ENCODE measurements at places on chromosomes 11 and 22.
A peak's percentile ranks its signal among the peaks of the same experiment; 100 is the strongest.

DNA sequence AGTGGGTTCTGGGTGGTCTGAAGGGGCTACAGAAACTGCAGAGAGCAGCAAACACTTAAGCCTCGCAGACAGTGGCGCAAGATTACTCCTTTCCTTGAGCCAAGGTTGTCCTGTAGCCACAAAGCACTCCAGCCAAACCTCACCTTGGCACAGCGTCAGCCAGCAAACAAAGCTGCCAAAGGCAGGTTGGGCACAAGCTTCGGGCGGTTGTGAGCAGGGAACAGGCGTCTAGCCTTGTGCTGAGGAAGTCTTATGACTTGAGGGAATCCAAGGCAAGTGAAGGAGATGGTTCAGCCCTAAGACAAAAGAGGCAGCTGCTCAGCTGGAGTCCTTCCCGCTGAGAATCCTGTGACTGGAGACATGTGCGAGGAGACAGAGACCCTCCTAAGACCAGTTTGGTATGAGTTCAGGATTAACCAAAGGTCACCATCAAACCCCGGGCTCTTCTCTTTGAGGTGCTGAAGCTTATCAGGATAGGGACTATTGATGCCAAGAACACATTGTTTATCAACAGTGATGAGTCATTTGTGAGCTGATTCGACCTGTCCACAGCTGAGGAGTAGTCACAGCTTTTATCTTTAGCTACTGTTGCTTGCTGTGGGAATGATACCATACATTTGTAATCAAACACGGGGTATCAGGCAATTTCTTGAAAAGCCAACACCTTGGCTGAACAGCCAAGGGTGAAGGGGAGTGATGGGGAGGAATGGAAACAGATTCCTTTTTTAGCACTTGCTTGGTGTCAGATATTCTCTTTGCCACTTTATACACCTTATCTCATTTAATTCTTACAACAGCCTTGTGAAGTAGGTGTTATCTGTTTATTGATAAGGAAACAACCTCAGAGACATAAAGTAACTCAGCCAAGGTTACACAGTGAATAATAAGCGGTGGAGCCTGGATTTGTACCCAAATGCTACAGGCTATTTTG lies 4.6 kb downstream of the ADM start:
- no peak for DNase-seq

DNA sequence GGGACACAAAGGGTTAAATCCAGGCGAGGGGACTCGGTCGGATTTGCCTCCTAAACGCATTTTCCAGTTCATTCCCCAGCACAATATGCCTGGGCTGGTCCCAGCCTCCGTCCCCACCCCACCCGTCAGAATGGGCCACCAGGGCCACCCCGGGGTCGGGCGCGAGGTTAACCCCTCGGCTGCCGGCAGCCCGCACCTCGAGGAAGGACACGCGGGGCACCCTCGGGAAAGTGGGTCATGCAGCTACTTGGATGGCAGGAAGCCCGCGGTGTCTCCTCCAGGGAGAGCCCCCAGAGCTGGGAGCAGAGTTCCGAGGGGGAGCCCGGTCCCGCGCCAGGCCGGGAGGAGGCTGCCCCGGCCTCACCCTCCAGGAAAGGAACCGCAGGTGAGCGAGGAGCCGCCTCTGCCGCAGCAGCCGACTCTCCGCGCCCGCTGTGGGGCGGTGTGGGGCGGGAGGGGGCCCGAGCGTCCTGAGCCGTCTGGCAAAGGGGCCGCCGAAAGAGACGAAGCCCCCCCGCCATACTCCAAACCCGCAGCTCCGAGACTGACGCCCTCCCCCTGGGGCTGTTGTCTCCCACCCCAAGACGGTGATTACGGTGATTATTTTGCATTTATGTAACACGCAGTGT lies 1.4 kb downstream of the NECTIN1 start:
- no peak for DNase-seq

GRCh38 chr11:112504056-112504455 lies 243.4 kb upstream of the PLET1 start:
- no peak for DNase-seq

DNA sequence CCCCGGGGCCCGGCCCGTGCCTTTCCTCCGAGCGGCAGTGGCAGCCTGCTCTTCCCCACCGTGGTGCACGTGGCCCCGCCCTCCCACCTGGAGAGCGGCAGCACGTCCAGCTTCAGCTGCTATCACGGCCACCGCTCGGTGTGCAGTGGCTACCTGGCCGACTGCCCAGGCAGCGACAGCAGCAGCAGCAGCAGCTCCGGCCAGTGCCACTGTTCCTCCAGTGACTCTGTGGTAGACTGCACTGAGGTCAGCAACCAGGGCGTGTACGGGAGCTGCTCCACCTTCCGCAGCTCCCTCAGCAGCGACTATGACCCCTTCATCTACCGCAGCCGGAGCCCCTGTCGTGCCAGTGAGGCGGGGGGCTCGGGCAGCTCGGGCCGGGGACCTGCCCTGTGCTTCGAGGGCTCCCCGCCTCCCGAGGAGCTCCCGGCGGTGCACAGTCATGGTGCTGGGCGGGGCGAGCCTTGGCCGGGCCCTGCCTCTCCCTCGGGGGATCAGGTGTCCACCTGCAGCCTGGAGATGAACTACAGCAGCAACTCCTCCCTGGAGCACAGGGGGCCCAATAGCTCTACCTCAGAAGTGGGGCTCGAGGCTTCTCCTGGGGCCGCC lies 11.9 kb downstream of the C22orf31 start:
- DNase-seq: no peak

- DNase-seq: no peak
These were observed 211.7 kb downstream of the NTM start for GRCh38 chr11:131582021-131582525.

DNA sequence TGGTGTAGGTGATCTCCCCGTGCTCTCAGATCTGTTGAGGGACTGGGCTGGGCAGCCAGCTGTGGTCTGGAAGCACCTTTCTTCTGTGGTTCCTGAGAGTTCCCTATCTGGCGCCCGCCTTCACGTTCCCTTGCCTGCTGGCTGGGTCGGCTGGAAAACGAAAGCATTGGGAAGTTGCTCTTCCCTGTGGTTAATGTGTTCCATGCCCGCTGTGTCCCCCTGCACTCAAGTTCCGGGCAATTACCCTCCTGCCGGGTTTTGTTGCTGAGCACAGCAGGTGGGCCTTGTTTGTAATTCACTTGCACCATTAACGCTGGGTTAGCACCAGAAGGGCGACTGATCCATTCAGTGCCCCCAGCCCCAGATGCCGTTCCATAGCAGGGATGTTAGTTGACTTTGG lies 134.1 kb downstream of the GRIK4 start:
- peak; percentile 71 for DNase-seq

DNA sequence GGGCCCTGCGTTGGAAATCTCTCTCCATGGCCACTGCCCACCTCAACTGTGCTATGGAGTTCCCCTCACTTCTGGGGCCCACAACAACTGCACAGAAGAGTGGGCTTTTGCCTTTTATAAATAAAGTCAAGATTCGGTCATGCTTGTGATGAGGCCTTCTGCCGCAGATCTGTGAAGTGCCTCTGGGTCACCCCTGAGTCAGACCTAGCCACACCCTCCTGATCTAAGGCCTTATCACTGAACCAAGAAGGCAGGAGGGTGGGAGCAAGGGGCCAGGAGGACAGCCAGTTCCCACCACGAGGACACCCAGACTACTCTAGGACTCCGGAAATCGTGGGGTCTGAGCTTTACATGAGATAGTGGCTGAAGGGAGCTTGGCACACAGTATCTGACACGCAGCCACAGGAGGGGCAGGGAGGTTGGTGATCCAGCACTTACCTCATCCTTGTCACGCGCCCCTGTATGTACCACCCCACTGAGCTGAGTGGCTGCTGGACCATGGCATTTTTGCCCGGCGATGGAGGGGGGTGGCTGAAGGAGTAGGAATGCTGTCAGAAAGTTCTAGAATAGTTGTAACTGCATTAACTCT lies 115.7 kb downstream of the ABTB2 start:
- DNase-seq: no peak

GRCh38 chr11:126598344-126599216 lies 243.1 kb downstream of the ST3GAL4 start:
- DNase-seq: no peak

GRCh38 chr11:80722629-80723028 lies 1281.8 kb upstream of the TENM4 start:
- DNase-seq: no peak

DNA sequence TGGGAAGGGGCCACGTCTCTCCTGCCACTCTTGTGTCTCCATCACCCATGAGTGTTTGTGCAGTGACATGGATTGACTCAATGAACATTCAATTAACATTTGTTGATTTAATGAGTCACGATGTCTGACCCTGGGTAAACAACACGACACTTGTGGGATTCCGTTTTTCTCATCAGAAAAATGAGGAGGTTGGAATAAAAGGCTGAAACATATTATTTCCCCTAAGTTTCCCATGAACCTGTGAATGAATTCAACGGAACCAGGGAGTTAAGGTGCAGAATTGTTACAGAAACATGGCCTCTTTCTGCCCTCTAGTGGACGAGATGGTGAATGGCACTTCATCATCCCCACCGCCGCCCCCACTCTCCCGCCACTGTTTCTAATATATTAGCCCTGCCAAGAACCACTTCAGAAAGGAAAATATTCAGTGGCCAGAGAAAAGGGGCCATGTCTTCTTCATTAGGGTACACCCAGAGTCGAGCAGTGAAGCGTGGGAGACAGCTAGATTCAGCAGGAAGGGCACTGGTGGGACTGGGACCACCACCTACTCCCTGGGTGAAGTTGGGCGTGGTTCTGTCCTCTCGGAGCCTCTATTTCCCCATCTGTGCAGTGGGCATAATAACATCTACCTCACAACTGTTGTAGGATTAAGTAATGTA lies 46.3 kb upstream of the SYT13 start:
- DNase-seq: no peak

GRCh38 chr11:19895776-19896175 lies 183.1 kb downstream of the NAV2 start:
- no peak for DNase-seq

- no peak for DNase-seq
These were observed 22.7 kb upstream of the PICALM start for GRCh38 chr11:86091566-86091965.

DNA sequence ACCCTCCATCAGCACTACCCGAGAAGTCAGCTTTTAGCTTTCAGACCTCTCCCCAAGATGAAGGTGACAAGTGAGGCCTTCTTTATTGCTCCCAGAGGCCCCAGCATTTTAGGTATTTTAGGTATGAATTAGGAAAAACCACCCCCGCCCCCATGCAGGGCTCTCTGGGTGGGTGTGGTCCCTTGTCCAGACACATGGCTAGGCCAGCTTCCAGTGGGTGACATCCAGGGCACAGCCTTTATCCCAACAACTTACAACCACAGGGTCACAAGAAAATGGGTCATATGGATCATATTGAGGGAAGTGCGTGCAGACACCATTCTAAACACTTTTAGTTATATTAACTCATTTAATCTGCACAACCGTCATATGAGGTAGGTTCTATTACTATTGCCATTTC lies 42.1 kb downstream of the RIBC2 start:
- no peak for DNase-seq

DNA sequence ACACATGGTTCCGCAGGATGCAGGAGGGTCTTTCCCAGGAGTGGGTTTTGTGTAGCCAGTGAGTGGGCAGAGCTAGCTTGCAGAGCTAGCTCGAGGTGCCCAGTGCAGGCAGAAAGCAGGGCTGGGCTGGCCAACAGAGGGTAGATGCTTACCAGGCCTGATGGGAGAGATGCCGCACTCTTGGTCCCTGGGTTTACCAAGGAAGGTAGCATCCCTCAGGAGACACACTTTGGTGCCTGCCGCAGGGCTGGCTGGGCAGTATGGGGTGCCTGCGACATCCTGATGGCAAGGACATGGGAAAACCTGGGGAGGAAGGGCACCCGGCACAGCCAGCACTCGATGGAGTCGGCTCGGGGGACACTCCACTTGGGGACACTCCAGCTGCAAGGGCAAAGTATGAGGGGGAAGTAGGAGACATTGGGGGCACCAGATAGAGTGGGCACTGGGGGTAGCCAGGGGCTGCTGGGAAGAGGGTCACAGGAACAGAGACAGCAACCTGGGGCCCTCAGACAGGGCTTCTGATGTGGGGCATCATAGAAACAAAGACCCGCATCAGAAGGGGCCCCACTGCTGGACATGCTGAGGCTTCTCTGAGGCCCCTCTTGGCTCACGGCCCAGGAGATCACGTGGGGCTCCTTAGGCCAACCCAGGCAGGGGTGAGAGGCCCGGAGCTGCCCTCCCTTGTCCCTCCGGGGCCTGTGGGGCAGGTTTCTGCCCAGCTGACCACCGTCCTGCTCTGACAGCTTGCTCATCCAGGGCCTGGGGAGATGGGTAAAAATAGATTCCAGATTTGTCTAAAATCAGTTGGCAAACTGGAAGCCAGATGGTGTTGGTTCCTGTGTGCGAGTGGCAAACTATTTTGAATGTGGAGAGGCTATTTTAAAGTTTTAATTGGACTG lies 89.8 kb downstream of the MORC2 start:
- no peak for DNase-seq

DNA sequence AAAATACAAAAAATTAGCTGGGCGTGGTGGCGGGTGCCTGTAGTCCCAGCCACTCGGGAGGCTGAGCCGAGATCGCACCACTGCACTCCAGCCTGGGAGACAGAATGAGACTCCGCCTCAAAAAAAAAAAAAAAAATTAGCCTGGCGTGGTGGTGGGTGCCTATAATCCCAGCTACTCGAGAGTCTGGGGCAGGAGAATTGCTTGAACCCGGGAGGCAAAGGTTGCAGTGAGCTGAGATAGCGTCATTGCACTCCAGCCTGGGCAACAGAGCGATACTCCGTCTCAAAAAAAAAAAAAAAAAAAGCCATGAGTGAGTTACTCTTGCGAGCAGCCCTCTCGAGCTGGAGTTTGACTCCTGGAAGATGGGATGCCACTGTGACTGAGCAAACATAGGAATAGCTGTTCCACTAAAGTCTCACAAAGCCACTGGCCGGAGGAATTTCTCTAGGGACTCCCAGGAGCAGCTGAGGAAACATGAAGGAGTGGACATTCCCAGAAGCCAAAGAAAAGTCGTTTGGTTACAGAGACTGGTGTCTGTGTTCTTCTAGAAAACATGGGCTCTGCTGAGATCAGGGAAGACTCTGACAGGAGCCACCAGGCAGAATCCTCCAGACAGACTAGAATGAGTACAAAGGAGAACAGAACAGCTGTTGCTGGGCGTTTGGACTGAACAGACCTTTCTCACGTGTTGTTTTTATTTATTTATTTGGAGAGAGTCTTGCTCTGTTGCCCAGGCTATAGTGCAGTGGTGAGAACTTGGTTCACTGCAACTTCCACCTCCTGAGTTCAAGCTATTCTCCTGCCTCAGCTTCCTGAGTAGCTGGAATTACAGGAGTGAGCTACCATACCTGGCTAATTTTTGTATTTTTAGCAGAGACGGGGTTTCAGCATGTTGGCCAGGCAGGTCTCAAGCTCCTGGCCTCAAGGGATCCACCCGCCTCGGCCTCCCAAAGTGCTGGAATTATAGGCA lies 32.4 kb upstream of the MYH9 start:
- DNase-seq: no peak

DNA sequence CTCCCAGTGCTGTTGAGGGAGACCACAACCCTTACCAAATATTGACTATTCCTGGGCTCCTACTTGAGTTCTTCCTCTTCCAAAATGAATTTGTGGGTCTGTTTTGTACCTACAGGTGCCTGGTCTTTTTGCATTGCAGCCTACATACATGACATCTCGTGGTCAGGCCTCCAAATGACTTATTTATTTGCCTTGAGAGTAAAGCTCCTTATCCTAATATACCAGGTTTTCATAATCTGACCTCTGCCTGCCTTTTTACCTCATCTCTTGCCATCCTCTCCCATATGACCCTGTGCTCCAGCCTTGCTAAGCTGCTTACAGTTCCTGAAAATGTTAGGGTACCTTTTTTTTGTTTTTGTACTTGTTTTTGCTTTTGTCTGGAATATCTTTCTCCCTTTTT lies 130.4 kb downstream of the UVRAG start:
- DNase-seq: no peak

- no peak for DNase-seq
These were observed at the start of gene CD81 for GRCh38 chr11:2376751-2377451. TSS of gene CD81 (plus strand) at chr11:2377310. CDS start at chr11:2377550, 240 bp downstream.

Data from NCI-H1417 treated with DMSO at 0.1 percent for 48 hours (cell line).